ENCODE measurements at places on chromosomes 2 and 18.

- DNase-seq = no peak
These were observed 89.3 kb downstream of the PLEKHM3 start for GRCh38 chr2:207935991-207936370.

- peak; percentile 90 for DNase-seq
These were observed 60.6 kb upstream of the HS6ST1 start for GRCh38 chr2:128379021-128380015.

- no peak for DNase-seq
These were observed 37.6 kb downstream of the ZNF516 start for GRCh38 chr18:76457475-76457874.

DNA sequence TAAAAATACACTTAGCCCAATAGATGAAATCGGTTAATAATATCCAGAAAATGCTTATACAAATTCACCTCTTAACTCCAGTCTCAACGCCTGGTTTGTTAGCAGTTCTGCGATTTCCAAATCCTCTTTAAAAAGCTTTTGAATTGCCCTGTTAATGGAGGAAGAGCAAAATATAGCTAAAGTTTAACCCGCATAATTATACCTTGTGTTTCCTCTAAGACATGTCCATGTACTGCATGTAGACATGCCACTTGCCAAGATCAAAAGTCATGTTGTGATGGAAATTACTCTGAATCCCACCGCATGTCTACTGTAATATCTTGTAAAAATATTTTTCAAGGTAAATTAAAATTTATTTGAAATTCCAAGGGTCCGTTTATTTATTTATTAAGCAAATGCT, 291.2 kb upstream of the LRP1B start:
- no peak for DNase-seq

Data from iris pigment epithelial cell (primary cell).